Thoracic aorta (tissue), 2 donors: ENCODE measurements at places on chromosomes 2 and 18.

DNA sequence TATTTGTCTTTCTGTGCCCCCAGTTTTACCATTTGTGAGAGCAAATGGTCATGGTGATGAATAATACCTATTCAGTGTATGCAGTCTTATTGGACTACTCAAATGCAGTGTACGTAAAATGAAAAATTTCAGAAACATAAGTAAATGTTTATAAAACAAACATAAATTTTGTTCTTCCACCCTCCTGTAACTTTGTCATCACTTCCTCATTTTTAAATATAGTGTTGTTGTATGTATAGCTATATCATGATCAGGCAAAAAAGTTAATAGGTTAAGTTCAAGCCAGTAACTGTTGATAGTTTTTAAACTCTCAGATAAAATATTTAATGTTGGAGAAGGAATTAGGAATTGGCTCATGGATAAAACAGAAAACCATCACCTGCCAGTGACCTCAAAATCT lies 93.2 kb downstream of the KLF7 start:
- DNase-seq = no peak

DNA sequence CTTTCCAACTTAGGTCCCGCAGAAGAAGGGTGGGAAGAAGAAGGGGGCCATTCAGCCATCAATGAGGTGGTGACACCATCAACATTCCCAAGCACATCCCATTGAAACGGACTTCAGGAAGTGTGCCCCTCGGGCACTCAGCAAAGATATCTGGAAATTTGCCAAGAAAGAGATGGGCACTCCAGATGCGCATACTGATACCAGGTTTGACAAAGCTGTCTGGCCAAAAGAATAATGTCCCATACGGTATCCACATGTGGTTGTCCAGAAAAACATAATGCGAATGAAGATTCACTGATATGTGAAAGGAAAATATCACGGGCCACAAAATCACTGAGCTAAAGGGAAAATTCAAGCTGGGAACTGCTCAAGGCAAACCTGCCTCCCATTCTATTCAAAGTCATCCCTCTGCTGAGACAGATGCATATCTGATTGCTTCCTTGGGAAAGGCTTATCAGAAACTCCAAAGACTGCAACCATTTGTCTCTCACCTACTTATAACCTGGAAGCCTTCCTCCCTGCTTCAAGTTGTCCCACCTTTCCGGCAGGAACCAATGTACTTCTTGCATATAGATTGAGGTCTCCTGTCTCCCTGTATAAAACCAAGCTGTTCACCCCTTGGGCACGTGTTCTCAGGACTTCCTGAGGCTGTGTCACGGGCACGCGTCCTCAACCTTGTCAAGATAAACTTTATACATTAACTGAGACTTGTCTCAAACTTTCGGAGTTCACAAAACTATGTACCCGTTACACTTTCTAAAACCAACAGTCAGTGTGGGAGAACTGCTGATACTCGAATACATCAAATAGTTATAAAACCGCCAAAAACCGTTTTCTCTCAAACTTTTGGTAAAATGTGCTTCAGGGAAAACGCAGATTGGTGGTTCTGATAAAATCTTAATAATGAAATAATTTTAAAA lies 1.3 kb upstream of the PDK1 start:
- no peak for DNase-seq

DNA sequence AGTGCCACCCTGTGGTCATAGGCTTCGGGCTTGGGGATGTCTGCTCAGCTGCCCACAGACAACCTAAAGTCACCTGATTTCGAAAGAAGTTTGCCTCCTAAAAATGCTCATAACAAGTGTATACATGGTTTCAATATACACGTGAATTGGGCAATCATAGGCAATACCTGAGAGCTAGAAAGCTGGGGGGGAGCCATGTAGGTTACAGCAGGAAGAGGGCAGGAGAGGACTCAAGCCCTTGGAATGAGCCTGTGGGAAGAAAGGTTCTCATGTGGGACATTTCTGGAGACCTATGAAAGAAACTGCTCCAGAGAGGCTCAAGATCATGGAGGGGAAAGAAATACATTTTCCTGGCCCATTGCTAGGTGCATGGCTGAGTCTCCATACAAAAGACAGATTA lies 109.7 kb downstream of the ACOXL start:
- DNase-seq = no peak

- DNase-seq = no peak
These were observed 295.9 kb upstream of the CRIM1 start for GRCh38 chr2:36059691-36060090.

DNA sequence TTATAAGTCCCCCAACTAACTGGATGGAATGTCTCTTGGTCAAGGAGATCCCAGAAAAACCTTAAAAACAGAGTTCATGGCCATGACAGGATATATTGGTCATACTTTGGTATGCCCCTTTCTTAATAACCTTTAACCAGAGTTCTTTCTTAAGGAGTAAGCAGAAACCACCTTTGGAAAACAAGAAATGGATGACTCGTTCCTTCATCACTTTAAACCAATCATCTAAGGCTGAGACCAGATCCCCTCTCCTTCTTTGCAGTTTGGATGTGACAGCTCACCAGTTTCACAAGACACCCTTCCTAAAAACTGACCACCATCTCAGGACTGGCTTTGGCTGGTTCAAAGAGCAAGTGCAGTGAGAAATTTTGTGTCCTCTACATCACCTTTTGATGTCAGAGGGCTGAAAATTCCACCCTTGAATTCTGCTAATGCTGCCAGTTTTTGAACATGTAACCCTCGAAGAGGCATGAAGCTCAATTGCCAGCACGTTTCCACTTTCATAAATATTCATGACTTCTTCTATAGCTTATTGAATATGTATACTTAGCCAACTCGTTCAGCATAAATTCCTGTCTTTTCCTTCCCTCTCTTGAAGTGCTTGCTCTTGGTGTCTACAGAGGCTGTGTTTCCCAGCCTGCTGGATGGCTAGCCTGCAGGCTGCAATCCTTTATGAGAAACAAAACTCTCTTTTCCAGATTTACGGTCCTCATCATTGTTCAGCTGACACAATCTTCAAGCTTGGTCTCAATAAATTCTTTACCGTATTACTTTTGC lies 1323.5 kb upstream of the TMEFF2 start:
- DNase-seq = no peak

- no peak for DNase-seq
These were observed 252.1 kb upstream of the COPS8 start for GRCh38 chr2:236833501-236834073.

- no peak for DNase-seq
These were observed 117.2 kb upstream of the HS6ST1 start for GRCh38 chr2:128435576-128436478.

DNA sequence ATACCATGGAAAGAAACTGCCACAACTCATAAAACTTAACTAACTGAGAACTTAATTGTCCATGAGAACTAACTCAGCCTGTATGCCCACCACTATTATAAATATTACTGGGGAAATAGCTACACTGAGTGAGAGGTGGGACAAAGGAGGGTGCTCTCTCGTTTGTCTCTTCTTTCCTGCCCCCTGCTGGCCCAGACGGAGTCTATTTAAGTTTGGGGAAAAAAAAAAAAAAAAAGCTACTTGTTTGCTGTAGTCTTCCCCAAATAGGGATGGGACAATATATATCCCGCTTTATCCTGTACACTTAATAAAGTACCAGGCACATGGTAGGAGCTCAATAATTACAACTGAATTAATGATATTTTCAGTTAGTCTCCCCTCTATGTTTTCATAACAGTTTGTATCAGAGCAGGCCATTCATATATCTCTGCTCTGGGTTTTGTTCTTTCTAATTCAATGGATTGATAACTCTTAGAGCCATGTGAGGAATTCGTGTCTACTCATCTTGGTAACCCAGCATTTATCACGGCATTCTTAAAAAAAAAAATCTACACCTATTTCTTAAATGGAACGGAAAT lies 647.6 kb upstream of the PKDCC start:
- DNase-seq = no peak

- no peak for DNase-seq
These were observed 4.3 kb upstream of the HES6 start for GRCh38 chr2:238244151-238244550.

DNA sequence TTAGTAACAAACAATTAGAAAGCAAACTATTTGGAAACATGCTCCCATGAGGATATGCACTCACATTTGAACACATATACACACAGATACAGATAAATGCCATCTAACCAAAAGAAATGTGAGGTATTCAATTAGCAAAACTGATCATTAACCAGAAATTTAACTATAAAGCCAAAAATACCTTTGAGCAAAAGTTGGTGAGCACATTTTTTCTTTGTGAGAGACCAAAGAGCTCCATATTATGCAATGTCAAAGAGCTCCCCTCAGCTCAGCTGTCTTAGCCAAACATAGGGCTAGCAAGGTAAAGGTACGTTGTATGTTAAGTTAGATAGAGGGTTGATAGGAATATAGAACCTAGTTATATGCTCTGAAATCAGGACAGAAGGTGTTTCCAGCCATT lies 43.8 kb downstream of the CYBRD1 start:
- no peak for DNase-seq

- no peak for DNase-seq
These were observed 25.7 kb downstream of the BCL11A start for GRCh38 chr2:60527762-60528161.

GRCh38 chr2:125643128-125643527 lies 1012.8 kb upstream of the GYPC start:
- no peak for DNase-seq

DNA sequence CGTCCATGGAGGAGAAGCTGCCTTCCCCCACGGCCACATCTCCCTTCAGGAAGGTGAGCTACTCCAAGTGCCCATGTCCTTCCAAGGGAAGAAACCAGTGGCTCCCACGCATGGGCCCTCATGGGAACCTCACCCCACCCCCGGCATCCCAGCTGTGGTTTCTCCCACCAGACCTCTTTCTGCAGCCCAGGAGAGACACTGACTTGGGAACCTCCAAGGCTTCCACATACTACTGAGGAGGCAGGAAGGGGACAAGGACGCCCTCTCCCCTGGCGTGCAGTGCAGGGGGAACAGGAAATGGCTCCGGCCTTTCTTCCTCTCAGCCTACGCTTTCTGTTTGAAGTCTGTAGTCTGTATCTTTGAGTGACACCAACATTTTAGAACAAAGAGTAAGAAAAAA lies 104.5 kb upstream of the EPC2 start:
- no peak for DNase-seq

DNA sequence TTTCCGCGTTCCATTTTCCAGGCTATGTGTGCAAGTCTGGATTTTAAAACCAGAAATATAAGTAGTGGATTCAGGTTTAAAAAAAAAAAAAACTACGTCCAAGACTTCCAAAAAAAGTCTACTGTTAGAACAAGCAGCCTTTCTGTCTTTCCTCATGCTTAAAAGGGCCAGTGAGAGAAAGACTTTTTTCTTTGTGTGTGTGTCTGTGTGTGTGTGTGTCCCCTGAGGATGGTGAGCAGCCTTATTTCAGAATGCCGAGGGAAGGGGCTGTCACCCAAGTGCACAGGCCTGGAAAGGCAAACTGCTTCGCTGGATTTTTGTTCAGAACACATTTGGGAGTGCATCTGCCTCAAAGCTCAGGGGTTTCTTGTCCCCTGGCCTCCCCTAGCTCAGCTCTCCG lies 98.8 kb downstream of the ZBTB7C start:
- DNase-seq = no peak

DNA sequence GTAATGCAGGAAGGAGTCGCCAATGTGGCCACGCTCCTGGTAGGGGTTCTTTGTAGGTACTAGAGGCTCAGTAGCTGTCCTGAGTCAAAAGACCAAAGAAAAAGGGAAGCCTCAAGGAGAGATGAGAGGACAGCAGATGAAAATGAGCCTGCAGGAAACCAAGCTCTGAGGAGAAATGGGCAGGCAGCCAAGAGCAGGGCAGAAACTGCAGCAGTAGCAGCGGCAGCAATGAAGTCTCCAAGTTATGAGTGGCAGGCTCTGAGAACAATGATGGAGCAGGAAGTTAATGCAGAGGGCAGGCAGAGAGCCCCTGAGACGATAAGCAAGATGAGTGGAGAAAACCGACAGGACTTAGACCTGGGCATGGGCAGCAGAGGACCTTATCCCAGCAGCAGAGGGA lies 48.2 kb upstream of the TMEM200C start:
- no peak for DNase-seq

DNA sequence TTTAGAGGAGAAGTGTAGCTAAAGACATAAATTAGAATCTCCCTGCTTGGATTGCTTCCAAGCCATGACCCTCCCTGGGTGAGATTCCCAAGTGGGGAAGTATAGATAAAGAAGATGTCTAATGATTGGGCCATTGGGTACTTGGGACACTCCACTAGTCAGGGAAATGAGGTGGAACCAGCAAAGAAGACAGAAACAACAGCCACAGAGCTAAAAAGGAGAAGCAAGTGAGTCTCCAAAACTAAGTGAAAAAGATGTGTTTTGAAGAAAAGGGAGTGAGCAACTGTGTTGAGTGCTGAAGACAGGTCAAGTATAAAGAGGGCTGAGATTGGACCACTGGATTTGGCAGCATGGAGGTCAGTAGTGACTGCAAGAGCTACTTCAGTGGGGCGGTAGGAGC lies 276.7 kb upstream of the STON1 start:
- no peak for DNase-seq

DNA sequence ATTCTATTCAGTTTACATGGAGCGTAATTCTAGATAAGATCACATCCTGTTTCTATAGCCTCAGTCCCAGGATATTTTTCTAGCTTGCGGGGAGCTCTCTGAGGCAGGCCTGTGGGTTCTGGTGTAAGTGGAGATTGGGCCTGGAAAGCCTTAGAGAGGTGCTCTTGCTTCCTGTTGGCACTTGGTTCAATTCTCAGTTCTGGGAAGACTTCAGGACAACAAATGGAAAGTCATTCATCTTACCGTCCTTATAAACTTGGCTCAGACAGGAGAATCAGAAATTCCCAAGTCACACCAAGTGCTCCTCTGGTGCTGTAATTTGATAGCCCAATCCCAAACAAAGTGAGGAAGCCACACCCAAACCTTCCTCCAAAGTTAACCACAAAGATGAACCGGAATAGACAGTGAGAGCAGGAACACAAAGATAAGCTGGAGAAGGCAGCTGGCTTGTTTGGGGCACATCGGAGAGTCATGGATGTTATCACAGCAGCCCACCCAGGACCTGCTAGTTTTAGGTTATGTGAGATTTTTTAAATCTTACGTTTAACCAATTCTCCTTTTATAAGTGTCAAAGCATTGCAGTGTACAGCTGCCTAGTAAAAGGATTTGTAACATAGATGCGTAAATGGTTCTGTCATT lies 144.3 kb upstream of the MAP3K20 start:
- no peak for DNase-seq

- no peak for DNase-seq
These were observed 232.1 kb downstream of the RBM43 start for GRCh38 chr2:151029406-151030157.

- no peak for DNase-seq
These were observed 525.4 kb downstream of the KCNJ3 start for GRCh38 chr2:155223781-155224406.

DNA sequence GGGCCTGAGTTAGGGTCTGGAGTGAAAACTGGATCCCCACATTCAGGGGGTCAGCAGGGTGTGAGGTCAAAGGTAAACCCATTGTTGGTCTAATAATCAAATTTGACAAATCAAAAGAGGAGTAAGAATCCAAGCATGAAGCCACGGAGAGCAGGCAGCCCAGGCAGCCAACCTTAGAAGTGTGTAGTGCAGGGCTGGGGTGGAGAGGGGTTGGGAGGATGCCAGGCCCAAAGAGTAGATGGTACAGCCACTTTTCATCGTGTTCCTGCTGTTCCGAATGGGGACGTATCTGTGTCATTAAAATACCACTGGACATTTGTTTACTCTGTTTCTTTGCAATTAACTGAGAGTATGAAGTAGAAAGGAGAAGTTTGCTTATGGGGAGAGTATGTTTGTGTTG lies 16.5 kb upstream of the SPTBN1 start:
- no peak for DNase-seq
